COR-L47 (cell line): ENCODE measurements at places on chromosomes 2 and 18.

GRCh38 chr2:201882353-201883090 lies 76.2 kb downstream of the CDK15 start:
- DNase-seq, result peak; percentile 27

GRCh38 chr2:234403074-234403473 lies 93.8 kb downstream of the ARL4C start:
- no peak for DNase-seq

- no peak for DNase-seq
These were observed 4.9 kb upstream of the DRC1 start for GRCh38 chr2:26396734-26397298.

- no peak for DNase-seq
These were observed 9.9 kb upstream of the NPC1 start for GRCh38 chr18:23596183-23596582.

- no peak for DNase-seq
These were observed 110.9 kb upstream of the COPS8 start for GRCh38 chr2:236974752-236975151.

DNA sequence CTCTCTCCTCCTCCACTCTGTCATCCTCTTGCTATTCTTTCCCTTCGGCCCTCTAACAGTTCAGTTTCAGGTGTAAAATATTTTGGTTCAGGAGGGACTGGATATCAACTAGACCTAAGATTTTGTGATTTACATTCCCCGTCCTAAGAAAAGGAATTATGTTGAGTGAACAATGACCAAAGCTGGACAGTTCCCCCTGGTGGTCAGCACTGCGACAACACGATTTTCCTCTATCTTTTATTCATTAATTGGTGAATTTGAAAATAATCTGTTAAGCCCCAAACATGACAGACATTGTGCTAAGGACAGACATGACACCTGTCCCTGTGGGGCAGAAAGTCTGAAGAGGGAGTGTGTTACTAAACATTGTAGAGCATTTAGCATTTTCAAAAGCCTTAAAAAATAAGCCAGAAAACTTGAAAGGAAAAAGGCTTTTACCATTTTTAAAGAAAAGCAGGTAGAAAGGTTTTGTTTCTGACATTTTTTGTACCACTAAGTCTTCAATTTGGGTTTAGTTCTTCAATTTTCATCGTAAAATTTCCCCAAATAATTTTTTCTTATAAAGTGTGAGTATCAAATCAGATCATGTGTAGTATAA lies 28.4 kb upstream of the GTF2A1L start:
- DNase-seq, result peak; percentile 34

DNA sequence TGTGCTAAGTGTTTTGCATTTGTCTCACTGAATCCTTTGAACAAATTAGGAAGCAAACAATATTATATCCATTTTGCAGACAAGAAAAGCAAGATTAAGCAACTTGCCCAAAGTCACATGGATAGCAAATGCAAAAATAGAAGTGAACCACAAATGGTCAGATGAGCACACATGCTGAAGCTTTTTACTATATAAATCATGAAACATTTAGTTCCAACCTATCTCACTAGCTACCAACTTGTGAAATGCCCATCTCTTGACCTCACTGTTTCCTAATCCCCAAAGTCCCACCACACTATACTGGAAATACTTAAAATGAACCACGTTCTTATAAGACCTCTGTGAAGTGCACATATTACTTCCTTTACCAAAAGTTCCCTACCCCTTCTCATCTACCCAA lies 380.5 kb downstream of the ERBB4 start:
- DNase-seq, result no peak

GRCh38 chr18:47531717-47532116 lies 280.3 kb upstream of the SKOR2 start:
- no peak for DNase-seq

DNA sequence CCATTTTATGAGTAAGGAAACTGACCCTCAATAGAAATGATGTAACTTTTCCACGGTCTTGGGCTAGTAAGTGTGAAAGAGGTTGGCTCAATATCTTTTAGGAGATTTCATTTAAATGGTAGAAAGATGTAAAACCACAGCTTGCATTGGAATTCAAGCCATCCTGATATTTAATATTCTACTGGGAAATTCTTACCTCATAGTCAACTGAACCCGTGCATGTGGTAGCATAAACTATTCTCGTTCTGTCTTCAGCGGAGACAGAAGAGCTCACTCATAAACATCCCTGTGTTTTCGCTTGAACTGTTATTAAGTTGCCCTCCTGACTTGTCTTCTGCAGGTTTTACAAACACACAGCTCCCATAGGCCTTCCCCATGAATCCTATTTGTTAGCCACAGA lies 8.5 kb upstream of the SPATS2L start:
- no peak for DNase-seq

GRCh38 chr18:29626094-29626493 lies 1416.4 kb downstream of the DSC3 start:
- no peak for DNase-seq

GRCh38 chr2:25226827-25227226 lies 58.4 kb upstream of the POMC start:
- no peak for DNase-seq

DNA sequence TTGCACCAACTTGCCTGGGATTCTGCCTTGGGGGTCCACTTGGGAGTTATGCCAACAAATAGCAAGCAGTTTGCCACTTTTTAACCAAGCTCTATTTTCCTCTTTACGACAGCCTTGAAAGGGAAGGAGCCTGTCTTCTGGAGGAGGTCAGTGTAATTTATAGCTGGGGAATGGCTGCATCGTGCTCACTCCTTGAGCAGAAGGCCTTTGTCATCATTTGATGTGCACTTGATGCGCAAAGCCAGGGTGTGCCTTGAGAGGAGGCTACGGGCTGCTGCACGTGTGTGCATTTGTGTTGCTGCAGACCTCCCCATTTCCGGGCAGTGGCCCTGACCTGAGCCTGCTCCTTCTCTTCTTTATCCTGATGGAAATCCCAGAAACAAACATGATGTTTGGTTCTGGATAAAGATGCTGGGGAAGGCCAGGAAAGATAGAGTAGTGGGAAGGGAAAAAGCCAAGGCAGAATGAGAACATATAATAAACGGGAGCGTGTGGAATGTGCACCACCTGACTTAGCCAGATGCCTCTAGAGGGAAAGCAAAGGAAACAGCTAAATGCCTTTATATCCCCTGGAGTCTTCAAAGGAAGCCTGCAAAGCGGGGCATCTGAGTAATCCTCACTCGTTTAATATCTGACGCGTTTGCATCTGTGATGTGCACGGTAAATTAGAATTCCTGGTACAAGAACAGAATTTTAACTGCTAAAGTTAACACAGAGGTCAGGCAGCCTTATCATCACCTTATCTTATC lies 68.3 kb upstream of the ZNF521 start:
- no peak for DNase-seq

DNA sequence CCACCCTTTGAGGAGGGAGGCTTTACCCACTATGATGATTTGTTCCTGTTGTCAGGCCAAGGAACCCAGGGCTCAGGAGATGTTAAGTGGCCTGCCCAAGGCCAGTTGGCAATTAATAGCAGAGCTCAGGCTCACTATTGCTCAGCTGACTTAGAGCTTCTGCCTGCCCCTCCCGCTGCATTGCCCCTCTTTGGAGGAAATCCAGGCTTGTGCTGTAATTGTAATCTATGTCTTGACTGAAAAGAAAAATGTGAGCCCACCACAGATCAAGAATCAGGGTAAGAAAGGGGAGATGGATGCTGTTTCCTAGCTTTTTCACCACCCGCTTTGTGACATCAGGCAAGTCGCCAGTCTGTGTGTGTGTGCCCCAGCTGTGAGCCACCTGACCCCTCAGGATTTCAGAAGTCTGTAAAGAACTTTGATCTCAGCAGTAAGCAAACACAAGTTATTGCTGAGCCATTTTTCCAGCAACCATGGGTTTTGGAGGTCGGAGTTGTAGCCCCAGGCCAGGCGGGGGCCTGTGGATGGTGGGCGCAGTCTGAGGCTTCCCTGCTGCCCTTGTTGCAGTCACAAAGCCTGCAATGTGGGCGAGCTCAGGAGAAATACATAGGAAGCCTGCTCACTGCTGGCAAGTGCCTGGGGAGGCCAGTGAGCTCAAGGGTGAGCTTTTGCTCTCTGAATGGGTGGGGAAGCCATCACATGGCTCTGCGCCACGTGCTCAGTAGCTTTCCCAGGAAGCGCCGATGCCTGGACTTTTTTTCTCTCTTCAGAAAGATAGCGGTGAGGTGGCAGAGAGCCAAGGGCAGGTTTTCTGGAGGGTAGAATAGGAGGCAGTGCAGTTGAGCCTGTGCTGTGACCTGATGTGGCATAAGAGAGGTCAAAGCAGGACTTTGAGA lies 6.1 kb downstream of the CABLES1 start:
- DNase-seq, result peak; percentile 39

GRCh38 chr2:198322275-198322674 lies 517.9 kb downstream of the PLCL1 start:
- DNase-seq, result no peak

- DNase-seq, result peak; percentile 6
These were observed 184.2 kb downstream of the ERBB4 start for GRCh38 chr2:212354382-212354781.

DNA sequence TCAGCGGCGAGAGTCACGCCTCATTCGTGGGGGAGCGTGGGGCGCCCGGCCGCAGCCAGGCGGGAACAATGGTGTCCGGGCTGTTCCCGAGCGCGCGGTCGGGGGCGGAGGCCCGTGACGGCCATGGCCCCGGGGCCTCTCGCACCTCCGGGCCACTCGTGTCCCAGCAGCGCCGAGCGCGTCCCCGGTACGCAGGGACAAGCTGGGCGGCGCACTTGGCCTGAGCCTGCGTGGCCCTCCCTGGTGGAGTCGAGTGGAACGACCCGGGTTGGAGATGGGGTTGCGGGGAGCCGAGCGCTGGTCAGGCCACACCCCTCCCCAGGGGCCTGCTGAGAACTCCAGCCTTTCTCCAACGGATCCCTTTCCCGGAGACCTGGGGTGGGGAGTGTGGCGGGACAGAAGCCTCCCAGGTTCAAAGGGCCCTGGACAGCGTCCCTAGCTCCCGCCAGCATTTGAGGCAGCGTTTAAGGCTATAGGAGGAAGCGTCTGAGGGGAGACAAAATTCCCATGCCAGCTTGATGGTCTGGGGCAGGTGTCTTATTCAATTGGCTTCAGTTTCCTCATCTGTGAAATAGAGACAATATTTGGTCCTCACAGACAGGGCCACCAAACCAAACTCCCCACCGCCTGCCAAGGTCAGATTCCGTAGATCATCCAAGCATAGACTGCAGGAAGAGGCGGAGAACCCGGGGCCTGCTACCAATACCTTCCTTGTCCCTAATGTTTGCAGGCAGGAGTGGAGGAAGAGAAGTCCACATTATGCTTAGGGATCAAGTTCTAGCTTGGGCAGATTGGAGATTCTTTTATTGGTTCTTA lies 553 bp downstream of the CNDP2 start:
- peak; percentile 62 for DNase-seq

DNA sequence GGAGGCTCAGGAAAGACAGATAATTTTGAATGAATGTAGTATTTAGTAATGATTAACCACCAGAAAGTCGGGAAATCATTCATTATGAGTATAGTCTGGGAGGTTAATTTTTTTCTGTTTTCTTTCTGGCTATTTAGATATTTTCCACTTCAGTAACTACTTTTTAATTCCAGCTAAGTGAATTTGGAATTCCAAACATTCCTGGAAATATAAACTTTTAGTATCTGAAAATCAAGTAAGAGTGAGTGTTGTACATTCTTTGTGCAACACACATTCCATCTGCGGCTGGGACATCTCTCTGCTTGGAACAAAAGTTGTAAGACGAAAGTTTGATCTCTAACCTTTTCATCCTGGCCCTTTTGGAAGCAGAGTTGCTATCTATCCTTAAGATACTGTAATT lies 275.7 kb upstream of the SPRED2 start:
- DNase-seq, result no peak

DNA sequence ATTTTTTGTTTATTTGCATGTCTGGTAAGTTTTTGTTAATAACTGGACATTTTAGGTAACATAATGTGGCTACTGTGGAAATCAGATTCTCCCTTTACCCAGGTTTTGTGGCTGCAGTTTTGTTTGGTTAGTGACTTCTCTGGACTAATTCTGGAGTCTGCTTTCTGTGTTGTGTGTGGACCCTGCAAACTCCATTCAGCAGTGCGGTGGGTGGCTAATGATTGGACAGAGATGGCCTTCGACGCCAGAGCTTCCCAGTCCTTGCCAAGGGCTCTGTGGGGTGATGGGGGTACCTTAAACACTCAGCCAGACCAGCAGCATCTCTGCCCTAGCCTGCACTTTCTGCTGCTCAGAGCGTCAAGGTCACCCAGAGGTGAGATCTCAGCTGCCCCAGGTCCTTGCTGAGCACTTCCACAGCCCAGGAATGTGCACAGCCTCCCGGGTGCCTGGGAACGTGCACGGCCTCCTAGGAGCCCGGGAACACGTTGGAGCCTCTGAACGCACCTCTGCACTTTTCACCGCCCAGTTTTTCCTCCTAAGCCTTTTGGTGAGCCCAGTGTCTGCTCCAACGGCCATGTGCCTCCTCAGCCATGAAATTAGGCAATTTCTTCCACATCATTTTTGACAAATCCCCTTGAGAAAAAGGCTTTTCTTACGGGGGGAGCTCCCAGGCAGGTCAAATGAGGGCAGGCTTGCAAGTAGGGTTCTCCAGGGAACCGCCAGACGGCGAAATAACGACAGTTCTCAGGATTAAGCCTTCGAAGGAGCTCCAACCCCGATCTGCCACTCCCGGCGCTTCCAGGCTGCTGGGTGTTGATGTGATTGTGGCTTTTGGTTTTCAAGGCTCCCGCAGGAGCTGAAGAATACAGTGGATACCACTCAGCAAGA lies 35.2 kb upstream of the KLF11 start:
- DNase-seq, result no peak
